ENCODE measurements at places on chromosomes 5 and 9.

GRCh38 chr5:179700401-179700918, 1.7 kb downstream of the CANX start:
- DNase-seq: no peak

- DNase-seq: no peak
Measured at GRCh38 chr5:10466446-10467073, 24.9 kb downstream of the ROPN1L start.

- no peak for DNase-seq
Measured at GRCh38 chr5:31232273-31232888, 38.9 kb downstream of the CDH6 start.

DNA sequence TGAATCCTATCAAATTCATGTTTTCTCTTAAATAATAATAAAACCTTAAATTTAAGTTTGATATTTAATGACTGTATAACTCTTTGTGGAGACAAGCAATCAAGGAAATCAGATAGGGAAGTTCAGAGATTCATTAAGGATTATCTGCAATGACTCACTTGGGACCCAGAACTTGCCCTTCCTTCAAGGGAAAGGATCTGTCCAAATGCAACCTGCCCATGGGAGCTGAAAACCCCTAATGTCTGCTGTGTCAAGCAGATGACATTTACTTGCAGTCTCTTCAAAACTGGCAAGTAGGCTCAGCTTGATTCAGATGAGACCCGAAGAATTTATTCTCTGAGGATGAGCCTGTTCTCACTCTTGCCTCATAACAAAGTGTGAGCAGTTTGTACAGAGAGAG, 1577.6 kb downstream of the EFNA5 start:
- DNase-seq: no peak

GRCh38 chr5:132905938-132906337, 32.5 kb downstream of the LEAP2 start:
- no peak for DNase-seq

- DNase-seq: no peak
Measured at GRCh38 chr5:175671013-175671412, 13.1 kb downstream of the HRH2 start.

- DNase-seq: no peak
Measured at GRCh38 chr5:128253880-128254279, 170.3 kb downstream of the SLC12A2 start.

- no peak for DNase-seq
Measured at GRCh38 chr5:151199581-151200185, 24.2 kb downstream of the CCDC69 start.

DNA sequence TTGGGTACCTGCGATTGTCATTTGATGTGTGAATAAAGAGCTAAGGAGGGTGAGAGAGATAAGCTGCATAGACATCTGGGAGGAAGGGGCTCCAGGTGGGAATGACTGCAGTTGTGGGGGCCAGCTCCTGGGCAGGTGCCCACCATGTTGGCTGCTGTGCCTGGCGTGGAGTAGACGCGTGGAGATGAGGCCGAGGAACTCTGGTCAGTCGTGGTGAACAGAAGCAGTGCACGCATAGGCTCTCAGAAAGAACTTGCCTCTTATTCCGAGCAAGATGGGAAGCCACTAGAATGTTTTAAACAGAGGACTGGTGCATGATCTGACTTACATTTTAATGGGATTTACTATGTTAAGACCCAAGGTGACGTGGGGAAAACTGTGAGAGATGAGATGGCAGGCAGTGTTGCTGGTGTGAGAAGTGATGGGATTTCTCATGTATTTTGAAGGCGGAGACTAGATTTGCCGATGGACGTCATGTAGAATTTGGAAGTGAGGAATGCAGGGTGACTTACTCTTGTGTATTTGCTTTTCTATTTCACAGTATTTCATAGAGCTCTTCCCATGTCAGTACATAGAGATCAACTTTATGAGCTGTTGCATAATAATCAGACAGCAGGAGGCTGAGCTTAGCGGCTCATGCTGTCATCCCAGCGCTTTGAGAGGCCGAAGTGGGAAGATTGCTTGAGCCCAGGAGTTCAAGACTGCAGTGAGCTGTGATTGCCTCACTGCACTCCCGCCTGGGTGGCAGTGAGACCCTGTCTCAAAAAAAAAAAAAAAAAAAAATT, 71.1 kb downstream of the EHMT1 start:
- no peak for DNase-seq

DNA sequence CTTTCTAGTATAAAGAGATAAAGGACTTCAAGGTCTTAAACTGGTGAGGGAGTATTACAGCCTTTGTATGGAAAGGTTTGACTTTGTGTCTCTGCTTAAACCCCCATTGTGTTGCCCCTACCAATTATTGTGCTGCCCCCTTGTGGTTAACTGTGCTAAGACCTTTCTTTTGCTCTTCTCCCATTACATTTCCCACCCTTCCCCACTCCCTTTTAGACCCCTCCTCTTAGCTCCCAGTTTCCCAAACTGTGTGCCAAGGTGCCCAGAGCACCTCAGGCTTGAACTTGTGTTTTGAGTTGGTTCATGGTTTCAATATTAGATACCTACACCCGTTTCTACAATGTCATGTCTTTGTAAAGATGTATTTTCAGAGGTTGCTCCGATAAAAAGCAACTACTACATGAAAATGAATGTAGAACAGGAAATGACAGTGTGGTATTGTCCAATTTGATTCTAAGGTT, 2.9 kb downstream of the JAK2 start:
- DNase-seq: no peak

Measured in sciatic nerve (tissue), 2 donors.